ENCODE measurements at places on chromosomes 12 and 14.
A peak's percentile ranks its signal among the peaks of the same experiment; 100 is the strongest.

- DNase-seq, result no peak
Observed at GRCh38 chr12:5094551-5094950, 50.9 kb downstream of the KCNA5 start.

- peak; percentile 29 for DNase-seq
Observed at GRCh38 chr12:107990325-107990724, 138.8 kb upstream of the WSCD2 start.

DNA sequence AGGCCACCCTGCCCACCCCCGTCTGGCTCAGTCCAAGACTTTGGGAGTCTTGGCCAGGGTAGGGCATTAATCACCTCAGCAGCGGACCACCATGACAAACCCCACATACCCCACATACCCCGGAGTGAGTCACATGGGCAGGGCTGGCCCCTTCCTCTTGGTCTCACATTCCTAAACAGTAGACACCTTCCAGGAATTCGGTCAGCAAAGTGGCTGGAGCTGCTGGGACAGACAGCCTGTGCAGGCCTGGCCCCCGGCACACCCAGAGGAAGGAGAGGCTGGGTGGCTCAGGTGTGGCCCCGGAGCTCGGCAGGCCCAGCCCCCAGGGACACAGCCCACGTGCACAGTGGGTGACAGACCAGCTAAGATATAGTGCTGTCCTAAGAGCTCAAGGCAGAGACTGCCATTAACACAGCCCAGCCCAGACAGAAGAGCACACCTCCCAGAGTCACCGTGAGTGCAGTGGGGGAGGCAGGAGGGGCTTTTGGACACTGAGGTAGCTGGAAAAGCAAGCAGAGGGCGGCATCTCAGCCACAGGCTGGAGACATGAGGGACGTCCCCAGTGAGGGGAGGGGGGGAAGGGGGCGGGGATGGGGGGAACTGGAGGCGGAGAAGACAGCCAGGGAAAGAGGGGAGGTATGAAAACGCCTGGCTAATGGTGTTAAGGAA is 24.0 kb downstream of the CCDC85C start:
- no peak for DNase-seq

DNA sequence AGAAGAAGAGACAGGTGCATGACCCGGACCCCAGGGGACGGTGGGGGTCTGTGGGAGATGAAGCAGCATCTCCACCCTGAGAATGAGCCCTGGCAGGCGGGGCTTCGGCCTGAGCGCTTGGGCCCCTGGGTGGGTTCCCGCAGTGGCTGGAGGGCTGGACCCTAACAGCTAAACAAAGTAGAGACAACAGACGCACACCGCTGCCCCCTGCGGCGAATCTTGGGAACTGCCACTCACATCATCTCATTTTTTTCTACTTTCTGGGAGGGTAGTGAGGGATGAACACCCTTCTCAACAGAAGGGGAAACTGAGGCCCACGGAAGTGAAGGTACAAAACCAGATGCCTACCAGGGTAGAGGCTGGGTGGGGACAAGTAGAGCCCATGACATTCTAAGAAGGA is 104.7 kb downstream of the RFLNA start:
- no peak for DNase-seq

DNA sequence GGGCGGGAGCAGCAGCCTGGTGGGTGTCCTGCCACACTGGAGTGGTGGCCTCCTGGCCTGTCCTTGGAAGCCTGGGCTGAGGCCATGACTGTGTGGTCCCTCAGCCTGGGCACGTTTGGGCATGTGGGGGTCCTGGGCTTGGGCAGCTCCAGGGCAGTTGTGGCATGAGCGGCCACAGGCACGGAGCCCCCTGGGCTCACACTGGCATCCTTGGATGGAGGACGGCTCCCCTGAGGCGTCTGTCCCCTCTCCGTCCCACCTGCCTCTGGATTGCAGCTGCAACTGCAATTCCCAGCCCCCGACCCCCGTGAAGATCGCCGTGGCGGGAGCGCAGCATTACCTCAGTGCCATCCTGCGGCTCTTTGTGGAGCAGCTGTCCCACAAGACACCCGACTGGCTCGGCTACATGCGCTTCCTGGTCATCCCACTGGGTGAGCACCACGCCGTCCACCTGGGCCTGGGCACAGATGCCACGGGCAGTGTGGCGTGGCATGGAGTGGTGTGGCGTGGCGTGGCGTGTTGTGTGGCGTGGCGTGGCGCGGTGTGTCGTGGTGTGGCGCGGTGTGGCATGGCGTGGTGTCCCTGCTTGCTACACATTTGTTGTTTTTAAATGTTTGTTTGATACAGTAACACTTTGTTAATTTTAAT is 15.1 kb upstream of the TEX22 start:
- no peak for DNase-seq

GRCh38 chr12:74689071-74689655 is 151.5 kb downstream of the ATXN7L3B start:
- peak; percentile 19 for DNase-seq

DNA sequence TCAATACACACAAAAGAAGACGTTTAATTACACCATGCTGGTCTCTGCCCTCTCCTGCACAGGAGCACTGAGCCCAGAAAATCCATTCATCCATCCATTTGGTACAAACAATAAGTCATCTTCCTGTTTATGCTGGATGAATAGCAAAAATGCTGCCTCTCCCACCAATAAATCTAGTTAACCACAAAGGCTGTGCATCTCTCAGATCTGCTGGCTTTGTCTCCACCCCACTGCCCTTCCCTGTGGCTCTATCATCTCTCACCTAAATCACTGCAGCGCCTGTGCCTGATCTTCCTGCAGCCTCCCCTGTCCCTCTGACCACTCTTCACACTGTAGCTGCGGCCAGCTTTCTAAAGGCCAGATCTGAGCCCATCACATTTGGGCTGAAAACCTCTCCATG is 72.9 kb upstream of the DDX11 start:
- DNase-seq, result no peak

DNA sequence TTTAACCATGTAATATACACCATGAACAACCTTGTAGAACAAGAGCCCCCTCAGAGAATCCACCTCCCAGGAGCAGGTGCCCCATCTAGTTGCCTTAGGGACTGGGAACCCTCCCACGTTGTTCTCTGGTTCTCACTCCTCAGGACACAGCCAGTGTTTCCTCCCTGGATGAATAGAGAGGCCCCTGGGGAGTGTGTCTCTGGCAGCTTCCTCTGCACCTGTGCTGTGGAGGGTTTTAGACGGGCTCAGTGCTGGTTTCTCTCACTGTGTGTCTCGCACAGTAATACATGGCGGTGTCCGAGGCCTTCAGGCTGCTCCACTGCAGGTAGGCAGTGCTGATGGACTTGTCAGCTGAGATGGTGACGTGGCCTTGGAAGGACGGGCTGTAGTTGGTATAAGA is 581.3 kb downstream of the TMEM121 start:
- DNase-seq, result no peak

- no peak for DNase-seq
Observed at GRCh38 chr14:102046337-102047278, 40.2 kb downstream of the HSP90AA1 start.

- DNase-seq, result no peak
Observed at GRCh38 chr12:64256166-64256800, 34.2 kb upstream of the KICS2 start.

DNA sequence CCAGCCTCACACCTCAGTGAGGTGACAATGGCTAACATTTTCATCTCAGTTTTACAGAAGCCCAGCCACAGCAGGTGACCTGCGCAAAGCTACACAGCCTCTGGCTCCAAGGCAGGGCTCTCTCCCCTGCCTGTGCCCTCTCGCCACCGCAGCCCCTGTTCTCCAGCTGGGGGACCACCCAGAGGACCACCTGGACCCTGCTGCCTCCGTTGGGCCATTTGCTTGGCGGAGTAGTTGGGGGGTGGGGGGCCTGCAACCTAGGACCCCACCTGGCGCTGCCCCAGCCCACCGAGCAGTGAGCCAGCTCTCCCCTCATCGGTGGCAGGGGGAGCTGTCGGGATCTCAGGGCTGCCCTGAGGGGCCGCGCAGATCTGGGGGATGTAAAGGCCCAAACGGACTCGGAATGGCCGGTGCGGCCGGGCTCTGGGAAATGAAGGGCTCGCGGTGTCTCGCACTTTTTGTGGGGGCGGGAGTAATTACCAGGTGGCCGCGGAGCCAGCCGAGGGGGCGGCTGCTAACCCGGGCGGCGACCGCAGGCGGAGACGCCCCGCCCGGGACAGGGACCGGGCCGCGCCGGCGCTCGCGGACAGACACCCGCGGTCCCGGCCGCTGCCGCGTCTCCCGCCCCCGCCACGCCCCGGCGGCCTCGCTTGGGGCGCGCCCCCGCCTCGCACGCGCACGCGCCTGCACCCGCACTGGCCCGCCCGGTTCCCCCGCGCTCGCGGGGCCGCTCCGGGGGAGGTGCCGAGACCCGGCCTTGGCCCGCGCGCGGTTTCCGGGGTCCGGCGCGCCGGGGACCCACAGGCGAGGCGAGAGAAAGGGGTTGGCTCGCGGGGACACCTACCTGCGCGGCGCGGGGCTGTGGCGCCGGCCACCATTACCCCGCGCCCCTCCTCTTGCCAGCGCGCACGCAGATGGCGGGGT is 8.6 kb upstream of the GPR68 start:
- no peak for DNase-seq

- DNase-seq, result no peak
Observed at GRCh38 chr14:94673781-94674231, 61.6 kb downstream of the SERPINA3 start.

DNA sequence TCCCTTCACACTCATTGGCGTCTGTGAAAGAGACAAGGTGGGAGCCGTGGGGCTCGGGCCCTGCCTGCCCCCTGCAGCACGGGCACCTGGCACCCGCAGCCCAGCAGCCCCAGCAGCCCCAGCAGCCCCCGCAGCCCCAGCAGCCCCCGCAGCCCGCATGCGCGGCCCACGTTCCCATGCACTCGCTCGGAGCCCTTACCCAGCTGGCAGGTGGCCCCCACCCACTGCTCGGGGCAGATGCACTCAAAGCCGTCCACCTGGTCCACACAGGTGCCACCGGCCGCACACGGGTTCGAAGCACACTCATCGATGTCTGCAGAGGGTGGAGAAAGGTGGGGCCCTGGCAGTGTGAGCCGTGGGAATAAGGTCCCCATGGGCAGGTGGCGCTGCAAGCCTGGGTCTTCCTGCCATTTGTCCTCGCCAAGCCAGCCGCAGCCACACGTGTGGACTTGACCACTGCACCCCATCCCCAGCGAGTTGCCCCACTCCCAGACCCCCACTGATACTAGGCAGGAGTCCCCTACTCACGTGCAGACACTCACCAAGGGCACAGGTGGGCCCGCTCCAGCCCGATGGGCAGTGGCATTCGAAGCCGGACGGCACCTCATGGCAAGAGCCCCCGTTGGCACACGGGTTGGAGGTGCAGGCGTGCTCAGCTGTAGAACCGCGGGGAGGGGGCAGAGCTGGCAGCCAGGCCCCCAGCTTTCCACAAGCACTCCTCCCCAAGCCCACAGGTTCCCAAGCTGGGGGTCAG is 17.3 kb downstream of the JAG2 start:
- DNase-seq, result no peak

GRCh38 chr12:24919346-24920001 is 29.4 kb downstream of the BCAT1 start:
- no peak for DNase-seq
